ENCODE measurements at places on chromosomes 5 and 9.

GRCh38 chr9:95459851-95460517 is 56.8 kb downstream of the PTCH1 start:
- no peak for DNase-seq

- no peak for DNase-seq
Observed at GRCh38 chr5:111859533-111860270, 102.7 kb upstream of the NREP start.

GRCh38 chr5:158929552-158930218 is 170.0 kb downstream of the EBF1 start:
- no peak for DNase-seq

- no peak for DNase-seq
Observed at GRCh38 chr5:112709416-112709815, 28.3 kb upstream of the APC start.

GRCh38 chr9:127500862-127501261 is 49.6 kb downstream of the LRSAM1 start:
- DNase-seq: no peak
